ENCODE measurements at places on chromosomes 5 and 9.

DNA sequence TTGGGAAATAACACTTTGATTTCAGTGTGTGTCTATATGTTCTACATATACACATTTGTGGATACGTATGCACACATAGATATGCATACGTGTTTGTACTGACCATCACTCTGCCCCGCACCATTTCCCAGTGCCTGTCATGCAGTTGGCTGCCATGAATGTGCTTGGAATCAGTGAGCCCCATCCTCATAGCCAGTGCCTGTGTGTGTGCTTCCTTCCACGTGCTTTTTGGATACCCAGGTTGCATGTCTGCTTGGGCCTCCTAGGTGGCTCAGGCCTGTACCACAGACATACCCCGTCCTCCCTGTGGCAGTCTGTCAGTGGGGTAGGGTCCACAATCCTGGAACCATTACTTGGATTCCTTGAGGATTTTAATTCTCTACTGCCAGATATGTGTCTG lies 243.6 kb downstream of the FANCC start:
- DNase-seq = no peak

GRCh38 chr9:20289423-20290010 lies 332.8 kb downstream of the MLLT3 start:
- DNase-seq = no peak

GRCh38 chr5:136269973-136270372 lies 77.0 kb upstream of the SMIM32 start:
- DNase-seq = no peak

- DNase-seq = no peak
Observed at GRCh38 chr5:1004461-1005248, 3.9 kb upstream of the NKD2 start.

DNA sequence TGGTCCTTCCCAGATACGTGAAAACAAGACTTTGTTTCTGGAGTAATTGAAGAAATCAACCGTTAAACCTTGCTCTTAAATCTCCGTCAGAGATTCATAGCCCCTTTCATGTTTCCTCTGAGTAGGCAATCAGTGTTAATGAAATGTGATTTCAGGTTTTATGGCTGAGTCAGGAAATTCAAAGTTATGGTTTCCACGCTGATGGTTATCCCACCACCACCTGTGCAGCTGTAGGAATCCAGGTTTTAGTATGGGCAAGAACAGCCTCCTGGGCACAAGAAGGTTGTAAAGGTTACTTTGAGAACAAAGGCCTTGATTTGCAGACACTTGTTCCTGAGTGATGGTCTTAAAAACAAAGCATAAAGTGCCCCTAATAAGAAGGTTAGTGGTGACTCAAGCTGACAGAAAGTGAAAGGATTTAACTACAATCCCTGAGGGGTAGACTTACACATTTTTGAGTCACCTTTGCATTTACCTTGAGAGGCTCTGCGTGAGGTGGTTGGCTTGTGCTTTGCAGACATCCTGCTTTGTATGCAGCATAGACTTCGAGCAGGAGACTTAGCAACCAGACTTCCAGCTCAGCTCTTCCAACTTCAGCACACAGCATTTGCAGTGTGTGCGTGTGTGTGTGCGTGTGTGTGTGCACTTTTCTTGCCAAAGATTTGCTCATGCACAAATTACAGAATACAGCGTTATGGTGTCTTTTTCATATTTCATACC lies 159.6 kb downstream of the TLE4 start:
- DNase-seq = no peak

- no peak for DNase-seq
Observed at GRCh38 chr9:18639911-18640310, 166.0 kb downstream of the ADAMTSL1 start.

DNA sequence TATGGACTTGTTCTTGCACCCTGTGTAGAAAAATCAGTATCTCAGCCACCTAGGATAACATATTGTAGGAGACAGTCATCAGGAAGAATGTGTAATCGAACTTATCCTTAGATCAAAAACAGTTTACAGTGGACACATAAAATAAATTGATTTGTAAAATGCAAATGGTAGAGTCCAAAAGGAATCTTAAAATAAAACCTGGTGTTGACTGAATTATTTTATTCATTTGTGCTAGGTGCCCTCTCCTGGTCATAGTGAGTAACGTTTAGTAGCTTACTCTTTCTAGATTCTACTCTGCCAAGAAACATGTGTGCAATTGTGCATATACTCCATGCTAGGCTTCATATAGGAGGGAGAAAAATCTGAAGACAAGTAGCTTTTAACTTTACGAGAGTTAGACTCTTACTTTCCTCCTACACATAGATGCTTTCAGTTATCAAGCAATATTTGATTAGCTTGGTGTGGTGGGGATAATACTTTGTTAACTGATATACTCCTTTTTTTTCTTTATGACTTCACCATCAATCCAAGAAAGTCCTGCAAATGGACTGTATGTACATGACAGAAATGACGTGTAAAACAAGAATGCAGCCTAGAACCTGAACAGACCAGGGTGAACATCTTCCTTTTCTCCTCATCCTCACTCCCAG lies 23.7 kb upstream of the LOX start:
- DNase-seq = no peak
